Activated CD4-positive, alpha-beta T cell treated with anti-CD3 and anti-CD28 coated beads, Interleukin-2, amount 50 U/mL, for 16 hours (primary cell): ENCODE measurements at places on chromosomes 3 and 15.

DNA sequence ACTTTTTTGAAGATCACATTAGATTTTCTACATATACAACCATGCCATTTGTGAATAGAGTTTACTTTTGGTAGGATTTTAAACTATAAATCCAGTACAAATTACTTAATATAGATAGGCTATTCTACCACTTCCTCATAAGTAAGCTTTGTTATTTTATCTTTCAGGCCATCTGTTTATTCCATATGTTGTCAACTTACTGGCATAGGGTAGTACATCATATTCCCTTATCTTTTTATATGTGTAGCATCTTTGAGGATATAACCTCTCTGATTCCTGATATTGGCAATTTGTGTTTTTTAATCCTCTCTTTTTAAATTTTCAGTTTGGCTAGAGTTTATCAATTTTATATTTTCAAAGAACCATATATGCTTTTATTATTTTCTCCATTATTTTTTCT lies 515.4 kb downstream of the DIPK2A start:
- no peak for DNase-seq

DNA sequence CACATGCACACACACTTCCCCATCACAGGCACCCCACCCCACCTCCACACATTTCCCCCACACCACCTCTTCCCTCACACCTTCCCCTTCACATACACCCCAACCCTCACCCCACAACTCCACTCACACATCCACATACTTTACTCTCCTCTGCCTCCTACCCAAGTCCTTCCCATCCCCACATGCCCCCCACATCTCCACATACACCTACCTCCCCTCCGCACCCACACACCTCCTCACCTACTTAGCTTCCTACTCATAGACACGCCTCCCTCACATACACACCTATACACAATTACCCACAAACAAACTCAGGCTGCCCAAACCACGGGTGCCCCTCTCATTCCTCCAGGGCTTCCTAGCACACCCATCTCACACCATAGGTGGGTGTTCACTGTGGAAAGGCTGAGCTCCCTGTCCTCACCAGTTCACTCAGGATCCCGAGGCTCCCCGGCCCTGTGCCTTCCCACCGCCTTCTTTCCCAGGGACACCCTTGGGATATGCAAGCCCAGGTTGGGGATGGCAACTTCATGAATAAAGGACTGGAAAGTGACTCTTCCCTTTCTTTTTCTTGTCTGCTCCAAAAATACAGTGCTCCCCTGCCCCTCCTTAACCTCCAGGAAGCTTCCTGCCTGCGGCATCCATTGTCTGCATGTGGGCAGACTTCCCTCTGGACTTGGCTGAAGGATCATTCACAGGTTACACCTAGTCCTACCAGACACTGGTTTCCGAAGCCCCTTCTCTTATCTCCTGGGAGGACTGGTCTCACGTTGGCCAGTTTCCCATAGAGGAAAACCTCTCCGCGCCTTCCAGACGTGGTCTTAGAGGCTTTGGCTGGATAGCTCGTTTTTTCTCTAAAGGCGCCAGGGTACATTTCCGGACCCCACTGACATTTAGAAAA lies 61.5 kb downstream of the SLCO2A1 start:
- DNase-seq: no peak

DNA sequence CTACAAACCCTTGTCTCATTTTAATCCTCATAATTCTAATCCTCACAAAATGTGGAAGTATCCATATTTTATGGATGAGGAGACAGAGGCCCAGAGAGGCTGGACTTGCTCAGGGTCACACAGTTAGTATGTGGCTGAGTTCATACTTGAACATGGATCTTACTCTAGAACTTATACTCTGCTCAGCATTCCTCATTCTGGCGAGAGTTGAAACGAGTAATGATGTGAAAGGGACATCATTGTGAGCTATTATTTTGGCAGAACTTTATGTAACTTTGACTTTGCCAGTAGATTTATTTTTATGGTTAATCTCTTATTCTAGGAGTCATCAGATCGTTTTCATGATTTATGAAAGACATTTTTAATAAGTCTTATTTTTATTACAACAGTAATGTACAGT lies 17.5 kb downstream of the AKAP13 start:
- no peak for DNase-seq

DNA sequence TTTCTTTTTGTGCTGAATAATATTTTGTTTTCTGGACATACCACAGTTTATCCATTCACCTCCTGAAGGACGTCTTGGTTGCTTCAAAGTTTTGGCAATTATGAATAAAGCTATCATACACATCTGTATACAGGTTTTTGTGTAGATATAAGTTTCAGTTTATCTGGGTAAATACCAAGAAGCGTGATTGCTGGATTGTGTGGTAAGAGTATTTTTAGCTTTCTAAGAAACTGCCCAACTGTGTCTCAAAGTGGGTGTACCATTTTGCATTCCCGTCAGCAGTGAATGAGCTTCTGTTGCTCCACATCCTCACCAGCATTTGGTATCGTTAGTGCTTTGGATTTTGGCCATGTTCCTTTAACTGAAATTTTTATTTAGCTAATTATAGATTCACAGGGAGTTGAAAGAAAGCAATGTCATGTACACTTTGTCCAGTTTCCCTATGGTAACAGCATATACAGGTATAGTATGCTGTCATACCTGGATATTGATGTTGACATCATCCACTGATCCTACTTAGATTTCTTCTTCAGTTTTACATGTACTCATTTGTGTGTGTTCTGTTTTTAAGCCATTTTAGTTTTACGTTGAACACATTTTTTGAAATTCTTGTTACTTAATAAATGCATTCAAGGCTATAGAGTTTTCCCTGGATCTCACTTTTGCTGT lies 11.9 kb downstream of the ARID3B start:
- peak; percentile 74 for DNase-seq

DNA sequence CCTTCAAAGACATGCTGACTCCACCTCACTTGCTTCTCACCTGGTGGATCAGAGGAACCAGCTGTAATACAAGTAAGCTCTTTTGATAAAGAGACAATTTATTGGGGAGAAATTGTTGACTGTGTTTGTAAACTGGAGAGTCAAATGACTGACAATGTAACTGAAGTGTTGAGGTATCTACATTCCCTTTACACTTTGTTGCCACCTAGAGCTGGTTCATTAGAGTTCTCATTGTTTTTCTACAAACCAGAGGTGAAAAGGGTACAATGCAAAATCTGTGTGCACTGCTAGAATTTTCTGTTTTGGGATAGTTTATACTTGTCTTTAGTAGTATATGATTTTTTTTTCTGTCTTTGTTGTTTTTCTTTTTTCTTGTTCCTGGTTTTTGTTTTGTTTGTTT lies 8.7 kb upstream of the LRRC58 start:
- DNase-seq: no peak
